ENCODE measurements at places on chromosomes 11 and 22. TPM values are rescaled to one million over a fixed set of nuclear protein-coding genes. Genes with fewer than 3 reads are reported as not detected.

- no peak overlapping the region for H3K4me3 ChIP-seq
- H3K27me3 ChIP-seq: no peaks in the 10 kb centered on the region
- H3K4me1 ChIP-seq: no peaks in the 10 kb centered on the region
- no peak overlapping the region for H3K27ac ChIP-seq
Observed at GRCh38 chr11:77278595-77279506, 22.6 kb downstream of the GDPD4 start.

The OR5B21 gene
- not detected for polyA plus RNA-seq

DNA sequence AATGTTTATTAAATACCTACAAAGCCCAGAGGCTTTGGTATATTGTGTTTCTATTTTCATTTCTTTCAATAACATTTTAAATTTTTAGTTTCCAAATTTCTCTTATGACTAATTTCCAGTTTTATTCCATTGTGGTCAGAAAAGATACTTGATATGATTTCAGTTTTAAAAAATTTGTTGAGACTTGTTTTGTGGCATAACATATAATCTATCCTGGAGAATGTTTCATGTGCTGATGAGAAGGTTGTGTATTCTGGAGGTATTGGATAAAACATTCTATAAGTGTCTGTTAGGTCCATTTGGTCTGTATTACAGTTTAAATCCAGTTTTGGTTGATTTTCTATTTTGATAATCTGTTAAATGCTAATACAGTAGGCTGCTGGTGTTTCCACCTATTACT lies 9.8 kb upstream of the RAG1 start:
- no peak overlapping the region for H3K27ac ChIP-seq
- H3K4me1 ChIP-seq: no peaks in the 10 kb centered on the region
- H3K36me3 ChIP-seq: no peaks in the 10 kb centered on the region
- H3K4me3 ChIP-seq: no peak overlapping the region

- H3K36me3 ChIP-seq: no peaks in the 10 kb centered on the region
- no peak overlapping the region for H3K4me3 ChIP-seq
- no peak for DNase-seq
- peaks cover 47% of the 10 kb centered on the region for H3K27me3 ChIP-seq
- peaks cover 11% of the 10 kb centered on the region for H3K4me1 ChIP-seq
Observed at GRCh38 chr22:46259374-46259773, 3.8 kb downstream of the PKDREJ start.

The MYEOV gene
- polyA plus RNA-seq: 0.48 TPM

DNA sequence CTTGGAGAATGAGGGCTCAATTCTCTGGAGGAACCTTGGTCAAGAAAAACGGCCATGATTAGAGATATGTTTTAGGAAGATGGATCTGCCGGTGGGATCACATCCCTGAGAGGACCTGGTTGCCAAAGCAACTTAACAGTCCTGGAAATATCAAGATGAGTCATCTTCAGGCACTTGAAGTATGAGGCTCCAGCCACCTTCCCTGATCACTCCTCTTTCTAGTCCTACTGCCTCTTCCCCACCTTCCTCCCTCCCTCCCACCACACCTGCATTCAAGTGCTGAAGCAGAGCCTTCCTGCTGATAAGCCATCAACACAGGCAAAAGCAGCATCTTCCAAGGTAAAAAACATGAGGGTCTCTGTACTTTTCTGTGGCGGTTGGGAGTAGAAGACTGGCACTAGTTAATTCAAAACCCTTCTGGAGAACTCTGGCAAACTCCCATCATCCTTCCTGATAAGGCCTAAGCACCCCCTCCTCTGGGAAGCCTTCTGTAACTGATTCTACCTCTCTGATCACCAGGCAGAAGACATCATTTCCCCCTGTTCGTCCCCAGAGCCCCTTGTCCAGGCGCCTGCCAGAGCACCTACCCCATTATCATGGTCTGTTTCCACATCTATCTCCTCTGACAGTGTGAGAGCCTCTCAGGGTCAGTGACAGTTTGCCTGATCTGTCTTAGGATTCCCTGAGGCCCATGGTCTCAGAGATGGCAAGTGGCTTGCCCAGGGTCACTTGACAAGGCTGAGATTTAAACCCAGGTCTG lies 79.8 kb downstream of the CLPB start:
- no peaks in the 10 kb centered on the region for H3K27me3 ChIP-seq
- peaks cover 20% of the 10 kb centered on the region for H3K4me1 ChIP-seq
- H3K27ac ChIP-seq: no peak overlapping the region
- DNase-seq: no peak
- H3K36me3 ChIP-seq: peaks cover 12% of the 10 kb centered on the region
- H3K4me3 ChIP-seq: no peak overlapping the region

- H3K36me3 ChIP-seq: peaks cover 44% of the 10 kb centered on the region
- peak overlapping the region; percentile 59 for H3K4me3 ChIP-seq
- no peak for DNase-seq
- peaks cover 19% of the 10 kb centered on the region for H3K4me1 ChIP-seq
- no peak overlapping the region for H3K27ac ChIP-seq
Observed at GRCh38 chr22:50201191-50202129, 649 bp downstream of the SELENOO start.

The CRYBB2 gene
- not detected for polyA plus RNA-seq

GRCh38 chr11:61828629-61829407 lies 718 bp downstream of the FADS2 start:
- no peaks in the 10 kb centered on the region for H3K27me3 ChIP-seq
- H3K36me3 ChIP-seq: peaks cover 4% of the 10 kb centered on the region
- peak overlapping the region; percentile 93 for H3K4me3 ChIP-seq

DNA sequence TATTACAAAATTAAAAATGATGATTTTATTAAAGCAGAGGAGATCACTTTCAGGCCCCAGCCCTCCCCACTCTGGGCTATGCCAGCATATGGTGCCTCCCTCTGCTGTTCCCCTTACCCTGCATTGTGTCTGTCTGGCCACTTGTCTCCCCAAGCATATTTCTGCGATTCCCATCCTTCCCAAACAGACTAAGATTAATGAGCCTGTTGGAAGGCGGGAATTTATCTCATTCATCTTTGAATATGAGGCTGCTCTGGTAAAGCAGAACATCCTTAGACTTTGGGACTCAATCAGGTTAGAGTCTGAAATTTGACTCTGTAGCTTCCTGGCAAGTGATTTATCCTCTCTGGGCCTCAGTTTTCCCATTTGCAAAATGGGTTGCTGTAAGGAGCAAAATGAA lies 25.7 kb downstream of the AMPD3 start:
- no peaks in the 10 kb centered on the region for H3K27me3 ChIP-seq
- H3K4me1 ChIP-seq: no peaks in the 10 kb centered on the region
- no peak for DNase-seq
- no peak overlapping the region for H3K27ac ChIP-seq
- no peak overlapping the region for H3K4me3 ChIP-seq

Measured in muscle of leg (tissue), 16 donors.